GM12864 (cell line): ENCODE measurements at places on chromosomes 4 and X.

GRCh38 chrX:128754130-128754529, 701.9 kb upstream of the ACTRT1 start:
- DNase-seq: no peak

DNA sequence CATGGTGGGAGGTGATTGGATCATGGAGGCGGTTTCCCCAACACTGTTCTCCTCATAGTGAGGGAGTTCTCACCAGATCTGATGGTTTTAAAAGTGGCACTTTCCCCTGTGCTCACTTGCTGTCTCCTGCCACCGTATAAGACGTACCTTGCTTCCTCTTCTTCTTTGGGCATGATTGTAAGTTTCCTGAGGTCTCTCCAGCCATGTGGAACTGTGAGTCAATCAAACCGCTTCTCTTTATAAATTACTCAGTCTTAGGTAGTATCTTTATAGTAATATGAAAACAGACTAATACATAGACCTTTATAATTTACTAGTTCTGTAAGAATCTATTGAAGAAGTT, 82.5 kb upstream of the PITX2 start:
- DNase-seq: no peak

- DNase-seq: no peak
These were observed 855.1 kb downstream of the GLUD2 start for GRCh38 chrX:121902463-121902862.

- DNase-seq: no peak
These were observed 508.5 kb downstream of the MID1IP1 start for GRCh38 chrX:39309721-39310152.

DNA sequence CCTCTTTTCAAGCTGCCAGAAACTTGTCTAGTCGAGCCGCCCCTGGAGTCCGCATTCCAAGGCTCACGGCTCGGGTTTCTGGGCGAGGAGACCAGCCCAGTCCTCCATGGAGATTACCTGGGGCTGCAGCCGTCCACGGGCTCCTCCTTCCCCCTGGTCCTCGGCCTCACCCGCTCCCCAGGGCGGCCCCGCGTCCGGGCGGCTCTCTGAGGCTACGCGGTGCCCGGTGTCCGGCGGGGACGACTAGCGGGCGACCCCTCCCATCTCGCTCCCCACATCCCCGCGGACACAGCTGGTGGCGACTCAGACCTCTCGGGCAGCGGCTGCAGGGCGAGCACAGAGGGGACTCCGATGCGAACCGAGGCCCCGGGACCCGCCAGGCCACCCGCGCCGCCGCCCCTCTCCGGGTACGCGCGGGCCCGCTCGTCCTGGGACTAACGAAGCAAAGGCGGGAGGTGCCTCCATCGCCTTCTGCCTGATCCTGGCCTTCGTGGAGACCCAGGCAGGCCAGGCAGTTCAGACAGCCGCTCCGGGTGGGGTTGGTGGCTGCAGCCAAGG, 159.4 kb downstream of the TRAM1L1 start:
- DNase-seq: no peak

DNA sequence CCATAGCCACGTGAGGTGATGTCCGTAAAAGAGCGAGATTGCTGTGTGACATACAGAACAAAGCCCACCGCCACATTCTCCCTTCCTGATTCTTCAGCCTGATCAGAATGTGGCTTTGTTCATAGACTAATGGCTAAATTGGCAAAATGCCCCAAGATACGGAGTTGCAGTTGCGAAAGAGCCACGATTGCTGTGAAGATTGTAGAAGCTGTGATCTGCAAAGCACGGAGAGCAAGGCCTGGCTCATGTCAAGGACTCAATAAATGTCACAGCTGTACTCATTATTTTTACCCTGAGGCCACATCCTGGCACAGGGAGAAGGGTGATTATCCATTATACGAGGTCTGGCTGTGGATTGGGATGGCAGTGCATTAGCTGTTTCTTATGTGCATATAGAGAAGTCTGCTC, 34.2 kb downstream of the ARSD start:
- DNase-seq: no peak

- no peak for DNase-seq
These were observed 260.9 kb upstream of the RPS6KA3 start for GRCh38 chrX:20527558-20528011.

- no peak for DNase-seq
These were observed 65.7 kb upstream of the CITED1 start for GRCh38 chrX:72371405-72371804.

DNA sequence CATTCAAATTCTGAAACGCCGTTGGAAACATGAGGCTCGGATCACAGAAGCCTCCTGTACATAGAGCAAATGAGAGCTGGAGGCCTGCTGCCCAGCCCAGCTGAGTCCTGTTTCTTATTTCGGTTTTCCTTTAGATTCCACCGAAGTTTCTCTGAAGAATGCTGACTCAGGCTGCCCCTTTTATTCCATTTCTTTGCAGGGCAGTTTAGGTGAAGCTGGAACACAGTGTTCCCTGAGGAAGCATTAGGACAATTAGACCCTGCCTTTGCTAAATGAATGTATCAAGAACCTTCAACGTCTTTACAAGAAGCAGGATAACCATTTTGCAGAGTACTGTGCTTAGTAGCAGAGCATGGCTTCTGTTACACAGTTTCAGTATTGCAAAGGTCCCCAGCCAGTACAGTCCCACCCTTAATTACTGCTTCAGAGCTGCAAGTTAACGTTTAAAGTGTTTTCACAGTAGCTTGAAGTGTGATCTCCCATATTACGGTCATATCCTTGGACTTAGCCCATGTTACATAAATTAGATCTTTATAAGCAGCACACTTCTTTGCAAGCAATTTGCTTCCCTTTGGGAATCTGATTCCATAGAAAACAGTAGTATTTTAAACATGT, 117.0 kb downstream of the TBL1X start:
- no peak for DNase-seq

- no peak for DNase-seq
These were observed 5.7 kb upstream of the CXXC4 start for GRCh38 chr4:104500442-104500841.

- no peak for DNase-seq
These were observed 95.6 kb upstream of the METTL14 start for GRCh38 chr4:118589471-118590055.

GRCh38 chrX:82734140-82734539, 774.0 kb upstream of the POU3F4 start:
- DNase-seq: no peak

GRCh38 chrX:147736045-147736444, 175.7 kb upstream of the FMR1 start:
- DNase-seq: no peak

GRCh38 chrX:149374751-149375150, 130.4 kb downstream of the IDS start:
- no peak for DNase-seq

GRCh38 chr4:73230865-73231517, 27.6 kb downstream of the ANKRD17 start:
- DNase-seq: no peak

GRCh38 chr4:147794314-147794680, 62.4 kb downstream of the ARHGAP10 start:
- DNase-seq: no peak

GRCh38 chrX:68402094-68402493, 31.2 kb downstream of the OPHN1 start:
- DNase-seq: no peak

GRCh38 chrX:118724365-118724764, 3.0 kb upstream of the IL13RA1 start:
- no peak for DNase-seq

DNA sequence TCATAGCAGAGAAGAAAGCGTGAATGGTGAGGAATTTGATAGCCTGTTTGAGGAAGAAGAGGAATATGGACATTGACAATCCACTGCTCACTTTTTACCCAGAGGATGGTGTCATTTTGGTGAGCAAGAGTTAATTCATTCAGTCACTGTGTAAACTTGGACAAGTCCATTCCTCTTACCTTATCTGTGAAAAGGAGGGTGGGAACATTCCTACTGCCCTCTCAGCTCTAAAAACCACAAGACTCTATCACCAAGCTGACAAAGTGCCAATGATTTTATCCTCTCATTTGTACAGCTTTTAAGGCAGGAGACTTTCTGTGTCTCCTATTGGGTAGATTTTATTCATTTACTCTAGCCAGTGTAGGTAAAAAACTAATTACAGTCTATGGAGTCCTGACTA, 103.8 kb downstream of the LUZP4 start:
- DNase-seq: no peak

DNA sequence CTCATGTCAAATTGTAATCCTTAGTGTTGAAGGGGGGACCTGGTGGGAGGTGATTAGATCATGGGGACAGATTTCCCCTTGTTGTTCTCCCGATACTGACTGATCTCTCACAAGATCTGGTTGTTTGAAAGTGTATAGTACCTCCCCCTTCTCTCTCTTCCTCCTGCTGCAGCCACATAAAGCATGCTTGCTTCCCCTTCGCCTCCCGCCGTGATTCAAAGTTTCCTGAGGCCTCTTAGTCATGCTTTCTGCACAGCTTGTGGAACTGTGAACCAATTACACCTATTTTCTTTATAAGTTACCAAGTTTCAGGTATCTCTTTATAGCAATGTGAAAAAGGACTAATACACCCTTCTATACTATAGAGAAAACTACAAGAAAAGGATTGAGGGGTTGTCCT, 1170.5 kb upstream of the AGA start:
- no peak for DNase-seq

DNA sequence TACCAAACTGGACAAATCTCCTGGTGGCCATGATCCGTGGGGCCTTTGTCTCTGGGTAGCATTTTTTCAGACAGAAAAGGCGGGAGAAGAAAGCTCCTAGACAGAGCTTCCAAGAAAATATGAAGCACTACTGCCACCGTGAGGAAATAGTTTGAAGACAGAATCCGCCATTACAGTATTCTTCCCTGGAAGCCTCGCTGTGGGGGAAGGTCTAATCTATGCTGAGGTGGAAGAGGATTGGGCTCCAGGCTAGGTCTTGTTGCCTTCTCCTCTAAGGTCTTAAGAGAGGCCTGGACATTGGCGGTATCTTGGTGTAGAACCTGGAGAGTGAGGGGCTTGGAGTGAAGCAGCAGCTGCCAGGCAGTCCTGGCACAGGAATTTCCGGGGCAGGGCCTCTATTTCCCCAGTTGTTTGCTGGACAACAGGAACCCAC, 218.9 kb downstream of the OR13H1 start:
- no peak for DNase-seq

DNA sequence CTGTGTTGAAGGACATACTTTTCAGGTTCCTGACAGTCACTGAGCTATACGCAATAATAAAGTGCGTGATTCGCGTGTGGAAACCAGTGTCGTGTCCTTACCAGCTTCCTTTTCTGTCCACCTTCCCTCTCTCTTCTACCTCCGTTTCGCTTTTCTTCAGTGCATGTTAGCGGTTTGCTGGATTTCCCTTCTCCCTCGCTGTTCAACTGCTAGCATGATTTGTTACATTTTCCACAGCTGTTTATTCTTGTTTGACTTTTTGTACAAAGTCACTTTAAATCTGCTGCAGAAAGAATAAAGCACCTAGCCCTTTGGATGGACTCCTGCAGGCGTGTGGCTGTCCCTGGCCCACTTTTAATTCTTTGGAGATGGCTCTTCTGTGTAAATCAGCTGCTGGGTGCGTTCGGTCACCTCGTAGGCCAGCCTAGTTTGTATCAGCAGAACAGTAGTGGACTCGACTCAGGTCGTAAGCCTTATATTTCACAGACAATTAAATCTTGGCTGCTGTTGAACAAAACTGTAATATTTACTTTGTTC, 8.9 kb upstream of the HAND2 start:
- DNase-seq: no peak

GRCh38 chrX:129731228-129731627, 7.6 kb upstream of the XPNPEP2 start:
- DNase-seq: no peak

DNA sequence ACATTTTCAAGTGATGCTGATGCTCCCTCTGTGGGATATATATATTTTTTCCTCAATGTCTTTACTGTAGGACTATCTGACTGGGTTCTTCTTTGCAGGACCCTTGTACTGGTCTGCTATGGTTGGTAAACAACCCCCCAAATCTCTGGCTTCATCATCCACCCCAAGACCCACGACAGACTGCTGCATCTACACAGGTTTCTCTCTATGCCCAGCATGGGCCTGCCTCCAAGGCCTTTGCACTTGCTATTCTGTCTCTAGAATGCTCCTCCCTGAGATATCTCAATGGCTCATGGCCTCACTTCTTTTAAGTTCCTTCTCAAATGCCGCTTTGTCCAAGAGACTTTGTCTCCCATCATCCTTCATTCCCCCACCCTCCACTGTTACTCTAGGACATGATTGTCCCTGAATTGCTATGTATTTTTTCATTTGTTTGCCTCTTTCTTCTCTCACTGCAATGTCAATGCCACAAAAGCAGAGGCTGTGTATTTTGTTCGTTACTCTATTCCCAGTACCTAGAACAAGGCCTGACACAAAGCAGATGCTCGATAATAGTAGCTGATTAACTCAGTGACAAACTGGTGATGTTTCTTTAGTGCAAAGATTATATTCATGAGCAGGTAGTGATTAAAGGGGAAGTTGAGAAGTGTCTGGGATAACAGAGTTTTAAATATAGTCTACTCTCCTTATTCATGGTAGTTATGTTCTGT, 6.6 kb downstream of the EVC start:
- DNase-seq: no peak

DNA sequence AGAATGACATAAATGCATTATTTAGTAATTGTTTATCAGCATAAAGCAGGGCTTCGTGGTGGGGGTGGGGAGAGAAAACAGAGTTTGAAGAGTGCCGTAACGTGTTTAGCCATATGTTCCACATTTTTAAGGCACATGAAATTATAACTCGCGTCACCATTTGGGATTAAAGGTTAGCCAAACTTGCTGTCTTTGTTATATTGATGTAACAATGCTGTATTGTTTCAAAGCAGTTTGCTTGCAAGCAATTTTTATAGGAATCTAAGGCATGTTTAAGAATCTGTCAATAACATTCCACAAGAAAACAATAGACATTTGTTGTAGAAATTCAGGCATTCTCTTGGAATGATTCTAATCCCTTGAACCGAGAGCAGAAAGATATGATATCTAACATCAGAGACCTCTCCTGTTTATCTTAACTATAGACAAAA, 78.3 kb downstream of the CLDN22 start:
- DNase-seq: no peak

GRCh38 chr4:123133397-123134050, 211.1 kb upstream of the NUDT6 start:
- DNase-seq: no peak

GRCh38 chrX:16971694-16972093, 25.2 kb downstream of the REPS2 start:
- no peak for DNase-seq
